ENCODE measurements at places on chromosomes 4 and X. TPM values are rescaled to one million over a fixed set of nuclear protein-coding genes. Genes with fewer than 3 reads are reported as not detected.

DNA sequence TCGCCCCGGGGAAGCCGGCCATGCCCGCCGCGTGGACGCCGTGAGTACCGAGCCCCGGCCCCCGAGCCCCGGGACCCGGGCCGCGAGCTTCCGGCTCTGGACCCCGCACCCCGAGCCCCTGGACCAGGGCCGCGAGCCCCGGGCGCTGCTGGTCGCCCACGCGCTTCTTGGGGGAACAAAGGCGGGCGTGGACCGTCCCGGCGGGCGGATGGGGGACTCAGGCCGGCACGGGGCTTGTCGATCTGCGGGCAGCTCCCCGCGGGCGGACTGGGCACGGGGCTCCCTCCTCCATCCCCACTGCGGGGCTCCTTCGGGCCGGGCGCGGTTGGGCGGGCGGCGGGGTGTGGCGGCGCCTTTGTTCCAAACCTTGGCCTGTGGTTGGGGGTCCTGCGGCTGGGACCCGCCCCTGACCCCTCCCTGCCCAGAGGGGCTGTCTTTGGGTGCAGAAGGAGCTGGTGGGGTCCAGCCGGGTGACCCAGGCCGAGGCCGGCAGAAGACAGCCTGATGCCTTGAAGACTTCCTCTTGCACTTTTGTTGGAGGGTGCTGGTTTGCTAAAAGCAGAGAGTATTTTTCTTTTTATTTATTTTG is 25.2 kb upstream of the ADD1 start:
- peak; percentile 30 for DNase-seq

GRCh38 chrX:149803458-149804062 is 21.8 kb downstream of the MAGEA9 start:
- no peak for DNase-seq

- DNase-seq, result peak; percentile 23
These were observed at the start of gene TACR3 for GRCh38 chr4:103719830-103720207. TACR3 (minus strand) TSS chr4:103719985; CDS start chr4:103719675, 310 bp downstream.

GRCh38 chr4:107388736-107389274 is 331.2 kb downstream of the PAPSS1 start:
- DNase-seq, result no peak

DNA sequence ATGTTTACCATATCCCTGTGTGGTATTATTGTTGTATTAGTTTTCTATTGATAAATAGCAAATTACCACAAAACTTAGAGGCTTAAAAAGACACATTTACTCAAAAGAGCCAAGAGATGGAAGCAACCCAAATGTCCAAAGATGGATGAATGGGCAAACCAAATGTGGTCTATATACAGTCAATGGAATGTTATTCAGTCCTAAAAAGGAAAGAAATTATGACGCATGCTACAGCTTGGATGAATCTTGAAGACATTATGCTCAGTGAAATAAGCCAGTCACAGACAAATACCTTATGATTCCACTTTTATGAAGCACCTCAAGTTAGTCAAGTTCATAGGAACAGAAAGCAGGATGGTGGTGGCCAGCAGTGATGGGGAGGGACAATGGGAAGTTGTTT is 144.7 kb downstream of the QDPR start:
- no peak for DNase-seq

GRCh38 chr4:145041378-145041777 is 56.6 kb downstream of the ANAPC10 start:
- DNase-seq, result no peak

DNA sequence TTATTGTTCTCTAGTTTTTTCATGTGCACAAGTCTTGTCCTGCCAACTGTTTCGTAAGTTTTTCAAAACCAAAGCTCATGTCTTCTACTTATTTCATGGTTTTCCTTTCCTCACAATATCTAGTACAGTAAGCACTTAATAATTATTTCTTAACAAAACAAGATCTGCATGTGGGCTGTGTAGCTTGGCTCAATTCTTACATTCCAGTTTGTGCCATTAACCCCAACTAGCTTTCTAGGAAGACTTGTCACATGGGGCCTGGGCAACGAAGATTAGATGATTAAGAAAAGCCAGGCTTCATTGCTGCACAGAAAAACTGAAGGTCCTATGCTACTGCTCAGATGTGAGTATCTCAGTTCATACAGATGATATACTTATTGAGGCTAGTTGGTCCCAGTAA is 155.3 kb upstream of the TEX13A start:
- no peak for DNase-seq

DNA sequence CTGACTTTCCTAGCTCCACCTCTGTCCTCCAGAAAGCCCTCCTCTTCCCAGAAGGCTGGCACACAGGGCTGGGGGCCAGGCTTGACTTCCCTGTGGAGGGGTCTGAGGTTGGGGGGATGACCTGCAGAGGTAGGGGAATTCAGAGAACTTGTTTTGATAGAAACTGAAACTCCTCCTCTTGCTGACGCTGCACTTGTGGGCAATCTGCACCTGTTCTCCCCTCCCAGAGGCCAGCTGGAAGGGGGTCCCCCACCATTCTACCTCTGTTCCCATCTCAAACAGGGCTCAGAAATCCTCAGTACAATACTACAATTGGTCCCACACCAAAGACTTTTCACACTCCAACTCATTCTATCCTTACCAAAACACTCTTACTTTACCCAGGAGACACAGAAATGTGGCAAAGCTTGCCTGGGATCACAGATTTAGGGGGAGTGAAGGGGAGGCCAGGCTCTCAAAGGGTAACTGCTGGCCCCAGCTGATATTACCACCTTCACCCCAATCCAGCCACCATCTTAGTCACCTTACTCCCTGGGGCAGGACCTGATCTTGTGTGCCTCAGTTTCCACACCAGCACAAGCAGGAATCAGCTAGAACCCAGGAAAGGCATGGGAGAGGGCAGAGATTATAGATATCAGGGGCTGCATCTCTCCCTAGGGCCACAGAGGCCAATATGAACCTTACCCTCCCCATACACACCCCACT is 18.5 kb downstream of the OTUD5 start:
- DNase-seq, result no peak

- no peak for DNase-seq
These were observed 72.4 kb downstream of the APBB2 start for GRCh38 chr4:41141900-41142299.

GRCh38 chrX:38675856-38676255 is 114.5 kb downstream of the TSPAN7 start:
- DNase-seq, result no peak

DNA sequence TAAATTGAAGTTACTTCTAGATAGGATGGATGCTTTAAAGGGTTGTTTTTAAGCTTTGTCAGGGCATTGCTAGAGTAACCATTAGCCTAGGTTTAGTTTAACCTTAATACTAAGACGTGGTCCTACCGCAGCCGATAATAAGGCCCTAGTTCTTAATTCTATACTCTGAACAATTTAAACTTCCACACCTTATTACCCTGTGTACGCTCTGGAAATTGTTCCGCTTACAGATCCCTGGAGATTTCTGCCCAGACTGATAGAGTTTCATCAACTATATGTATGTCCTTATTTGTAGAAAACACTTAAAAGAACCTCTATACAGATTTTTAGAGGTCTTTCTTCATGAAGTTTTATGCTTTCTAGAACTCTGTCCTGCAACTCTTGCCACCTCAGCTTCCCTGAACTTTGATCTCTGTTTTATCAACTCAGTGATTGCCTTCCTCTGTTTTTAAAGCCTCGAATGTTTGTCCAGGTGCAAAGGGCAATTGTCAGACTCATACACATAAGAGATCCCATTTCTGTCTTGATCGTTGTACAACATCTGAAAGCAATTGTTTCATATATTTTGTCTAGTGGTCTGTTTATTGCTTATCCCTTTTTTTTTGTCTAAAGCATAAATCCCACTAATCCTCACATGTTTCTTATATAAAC is 71.1 kb upstream of the VCX start:
- no peak for DNase-seq

DNA sequence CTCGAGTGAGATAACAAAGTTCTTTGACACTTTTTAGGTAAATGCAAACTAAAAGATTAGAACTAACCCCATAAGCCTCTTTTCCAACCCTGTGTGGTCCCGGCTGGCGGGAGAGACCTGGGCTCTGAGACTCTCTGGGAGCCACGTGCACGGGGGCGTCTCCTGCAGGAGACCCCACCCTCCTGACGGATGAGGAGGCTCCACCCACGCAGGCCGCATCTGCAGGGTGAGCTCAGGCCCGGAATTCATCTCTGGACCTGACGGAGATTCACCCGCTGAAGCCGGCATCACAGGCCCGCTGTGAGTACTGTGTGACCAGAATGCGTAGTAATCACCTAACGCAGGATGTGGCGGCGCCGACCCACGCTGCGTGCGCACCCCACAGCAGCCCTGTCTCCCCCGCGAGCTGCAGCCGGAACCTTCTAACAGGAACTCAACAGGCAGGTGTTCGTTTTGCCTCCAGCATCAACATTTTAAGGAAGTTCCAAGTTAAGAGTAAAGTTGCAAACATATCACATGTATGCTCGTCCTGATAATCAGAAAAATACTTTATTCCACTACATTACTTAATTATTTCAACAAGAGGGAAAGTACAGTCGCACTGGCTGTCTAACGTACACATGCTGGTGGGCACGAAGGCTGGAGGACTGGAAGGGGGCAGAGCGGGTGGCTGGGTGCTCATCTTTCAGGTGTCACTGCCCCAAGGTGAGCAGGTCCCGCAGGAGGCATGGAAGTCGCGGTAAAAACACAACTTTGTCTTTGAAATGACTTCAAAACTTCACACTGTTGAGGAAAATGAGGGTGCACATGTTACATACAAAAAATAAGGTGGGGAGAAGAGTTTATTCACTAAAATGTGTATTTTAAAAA is 44.5 kb downstream of the FGFRL1 start:
- no peak for DNase-seq

- DNase-seq, result no peak
These were observed 211.1 kb downstream of the GUCY2F start for GRCh38 chrX:109270580-109271484.

DNA sequence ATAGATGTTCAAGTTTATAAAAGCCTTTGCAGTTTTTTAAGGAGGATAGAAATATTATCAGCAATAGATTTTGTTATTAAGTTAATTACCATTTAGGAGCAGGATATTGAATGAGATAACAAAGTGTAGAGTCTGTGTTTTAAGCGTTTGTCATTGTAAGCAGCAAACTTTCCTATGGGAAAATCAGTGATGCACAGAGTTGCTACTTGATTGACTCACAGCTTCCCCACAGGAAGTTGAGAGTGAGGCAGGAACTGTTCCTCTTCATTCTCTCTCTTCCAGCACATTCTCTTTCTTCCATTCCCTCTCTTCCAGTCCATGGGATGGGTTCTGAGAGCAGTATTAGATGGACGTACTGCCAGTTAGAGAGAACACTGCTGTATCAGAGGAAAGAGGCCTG is 867.7 kb upstream of the AGA start:
- DNase-seq, result no peak

DNA sequence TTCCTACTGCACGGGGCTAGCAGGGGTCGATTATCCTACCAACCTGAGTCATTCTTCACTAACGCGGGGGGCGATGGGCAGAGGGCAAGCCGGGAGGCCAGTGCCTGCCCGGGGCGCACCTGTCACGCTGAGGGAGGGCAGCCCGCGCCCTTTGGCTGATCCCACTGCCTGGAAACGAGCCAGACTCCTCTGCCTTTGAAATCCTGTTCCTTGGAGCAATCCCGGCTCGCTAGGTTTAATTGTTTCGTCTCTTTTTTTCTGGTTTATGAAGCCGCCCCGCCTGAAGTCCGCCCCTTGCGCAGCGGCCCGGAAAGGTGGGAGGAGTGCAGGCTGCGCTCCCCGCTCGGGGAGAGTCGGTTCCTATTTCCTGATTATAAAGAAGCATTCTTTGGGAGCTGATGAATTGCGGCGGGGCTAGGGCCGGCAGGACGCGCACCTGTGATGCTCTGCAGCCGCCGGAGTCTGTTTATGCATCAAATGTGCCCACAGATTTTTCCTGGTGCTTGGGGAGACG is 484.2 kb downstream of the BCOR start:
- no peak for DNase-seq

- no peak for DNase-seq
These were observed 210.9 kb downstream of the RTL9 start for GRCh38 chrX:110569506-110569905.

DNA sequence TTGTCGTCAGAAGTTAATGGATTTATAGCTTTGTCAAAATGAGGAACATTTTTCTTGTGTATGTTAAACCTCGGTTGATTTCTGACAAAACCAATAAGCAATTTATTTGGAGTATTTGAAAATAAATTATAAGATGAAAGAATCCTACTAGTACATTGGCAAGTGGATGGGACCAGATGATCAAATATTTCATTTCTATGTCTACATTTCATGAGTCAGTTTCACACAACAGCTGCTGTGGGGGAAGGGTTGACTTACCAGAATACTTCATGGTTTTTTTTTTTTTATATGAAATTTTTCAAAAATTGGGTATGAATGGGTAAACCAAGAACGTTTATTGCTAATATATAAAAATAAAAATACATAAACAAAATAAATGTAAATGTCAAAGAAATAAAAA is 39.4 kb downstream of the RAPGEF2 start:
- no peak for DNase-seq

Gene COX7B2
- total RNA-seq, result not detected

Gene GPR173
- total RNA-seq, result 13.0 TPM

Gene JAKMIP1
- total RNA-seq, result 0.54 TPM

Gene P2RY10
- not detected for total RNA-seq

Gene ODAPH
- total RNA-seq, result not detected

Gene PTTG2
- not detected for total RNA-seq

Gene HNRNPH2
- total RNA-seq, result 74.0 TPM

Gene CXCR3
- not detected for total RNA-seq

Data from neural crest cell (in vitro differentiated cells).